ENCODE measurements at places on chromosomes 6 and 20. TPM values are rescaled to one million over a fixed set of nuclear protein-coding genes. Genes with fewer than 3 reads are reported as not detected.

The BEND6 gene
- 0.26 TPM for total RNA-seq

The C2 gene
- total RNA-seq: 1.3 TPM

The PAK5 gene
- total RNA-seq: 0.52 TPM

The MPIG6B gene
- total RNA-seq: not detected

The IPCEF1 gene
- 3.0 TPM for total RNA-seq

The GPX5 gene
- total RNA-seq: not detected

The SAMHD1 gene
- 116 TPM for total RNA-seq

The BHLHE23 gene
- not detected for total RNA-seq

The RNF217 gene
- total RNA-seq: 10.5 TPM

The SLC17A3 gene
- not detected for total RNA-seq

The ULBP1 gene
- not detected for total RNA-seq

The PLA2G7 gene
- total RNA-seq: 0.78 TPM

The SMIM8 gene
- 6.7 TPM for total RNA-seq

The FAXC gene
- 1.0 TPM for total RNA-seq

The CHRNA4 gene
- total RNA-seq: not detected

The ASIP gene
- not detected for total RNA-seq
